ENCODE measurements at places on chromosomes 11 and 22.
A peak's percentile ranks its signal among the peaks of the same experiment; 100 is the strongest.

DNA sequence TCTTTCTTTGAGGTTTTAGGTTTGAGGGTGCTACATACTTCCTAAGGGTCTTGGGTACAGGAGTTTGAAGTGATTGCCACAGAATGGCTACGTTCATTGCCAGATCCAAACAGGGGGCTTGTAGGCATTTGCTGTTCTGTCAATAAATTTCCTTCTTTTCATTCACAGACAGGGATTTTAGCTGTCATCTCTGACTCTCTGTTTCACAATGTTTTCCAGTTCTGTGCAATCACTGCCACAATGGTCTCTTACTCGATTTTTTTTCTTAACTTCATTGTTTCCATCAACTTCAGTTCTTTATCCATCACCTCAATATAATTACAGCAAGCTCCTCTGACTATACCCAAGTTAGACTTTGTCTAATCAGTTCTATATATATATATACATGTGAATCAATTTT is 6.2 kb upstream of the HBD start:
- no peaks in the 10 kb centered on the region for H3K27me3 ChIP-seq
- H3K27ac ChIP-seq: no peak overlapping the region
- no peak for DNase-seq
- H3K36me3 ChIP-seq: no peaks in the 10 kb centered on the region
- H3K4me1 ChIP-seq: no peaks in the 10 kb centered on the region

DNA sequence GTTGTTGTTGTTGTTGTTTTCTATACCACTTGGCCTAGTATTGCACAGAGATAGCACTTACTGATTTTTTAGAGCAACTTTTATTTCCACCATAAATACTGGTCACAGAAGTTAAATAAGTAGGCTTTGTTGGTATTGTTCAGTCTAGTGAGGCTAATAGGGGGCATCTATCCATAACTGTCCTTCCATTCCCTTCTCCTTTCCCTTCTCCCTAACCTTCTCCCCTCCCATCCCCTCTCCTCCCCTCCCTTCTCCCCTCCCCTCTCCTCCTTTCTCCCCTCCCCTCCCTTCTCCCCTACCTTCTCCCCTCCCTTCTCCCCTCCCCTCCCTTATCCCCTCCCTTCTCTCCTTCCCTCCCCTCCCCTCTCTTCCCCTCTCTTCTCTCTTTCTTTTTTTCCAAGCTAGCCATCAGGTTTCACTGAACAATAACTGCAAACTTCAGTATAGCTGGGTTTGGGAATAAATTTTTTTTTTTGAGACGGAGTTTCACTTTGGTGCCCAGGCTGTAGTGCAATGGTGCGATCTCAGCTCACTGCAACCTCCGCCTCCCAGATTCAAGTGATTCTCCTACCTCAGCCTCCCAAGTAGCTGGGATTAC is 56.5 kb downstream of the STIM1 start:
- H3K36me3 ChIP-seq: no peaks in the 10 kb centered on the region
- H3K27me3 ChIP-seq: no peaks in the 10 kb centered on the region
- H3K4me3 ChIP-seq: no peak overlapping the region
- DNase-seq: no peak

DNA sequence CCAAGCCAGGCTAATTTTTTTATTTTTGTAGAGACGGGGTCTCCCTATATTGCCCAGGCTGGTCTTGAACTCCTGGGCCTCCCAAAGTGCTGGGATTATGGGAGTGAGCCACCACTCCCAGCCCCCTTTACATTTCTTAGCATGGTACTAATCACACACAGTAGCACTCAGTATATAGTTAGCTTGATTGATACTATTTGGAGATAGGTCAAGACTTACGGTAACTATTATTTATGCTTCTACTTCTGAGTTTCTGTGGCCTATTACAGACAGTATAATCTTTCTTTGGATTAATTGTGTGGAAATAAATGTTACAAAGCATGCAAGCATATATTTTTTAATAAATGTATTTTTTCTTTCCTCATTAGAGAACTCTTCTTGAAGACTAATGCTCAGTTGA is 192.2 kb downstream of the UVRAG start:
- H3K4me3 ChIP-seq: no peak overlapping the region
- no peak overlapping the region for H3K27ac ChIP-seq
- H3K27me3 ChIP-seq: no peaks in the 10 kb centered on the region
- no peak for DNase-seq
- H3K4me1 ChIP-seq: no peaks in the 10 kb centered on the region

DNA sequence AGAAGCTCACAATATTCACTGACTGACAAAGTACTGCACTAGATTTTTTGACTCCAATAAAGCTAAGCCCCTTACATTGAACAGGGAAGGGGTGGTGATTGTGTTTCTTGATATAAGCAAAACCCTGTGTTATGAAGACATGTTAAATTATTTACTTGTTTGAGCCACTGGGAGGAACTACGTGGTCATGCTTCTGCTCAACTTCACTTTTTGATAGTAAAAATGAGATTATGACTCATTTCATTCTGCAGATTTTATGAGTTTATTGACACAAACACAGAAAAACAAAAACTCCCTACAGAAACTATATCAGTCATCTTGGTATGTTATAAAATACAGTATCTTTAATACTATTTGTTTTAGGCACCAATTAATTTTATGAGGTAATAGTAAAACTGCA is 124.7 kb downstream of the CADM1 start:
- no peaks in the 10 kb centered on the region for H3K4me1 ChIP-seq
- DNase-seq: no peak
- no peak overlapping the region for H3K4me3 ChIP-seq
- no peaks in the 10 kb centered on the region for H3K27me3 ChIP-seq
- no peak overlapping the region for H3K27ac ChIP-seq

DNA sequence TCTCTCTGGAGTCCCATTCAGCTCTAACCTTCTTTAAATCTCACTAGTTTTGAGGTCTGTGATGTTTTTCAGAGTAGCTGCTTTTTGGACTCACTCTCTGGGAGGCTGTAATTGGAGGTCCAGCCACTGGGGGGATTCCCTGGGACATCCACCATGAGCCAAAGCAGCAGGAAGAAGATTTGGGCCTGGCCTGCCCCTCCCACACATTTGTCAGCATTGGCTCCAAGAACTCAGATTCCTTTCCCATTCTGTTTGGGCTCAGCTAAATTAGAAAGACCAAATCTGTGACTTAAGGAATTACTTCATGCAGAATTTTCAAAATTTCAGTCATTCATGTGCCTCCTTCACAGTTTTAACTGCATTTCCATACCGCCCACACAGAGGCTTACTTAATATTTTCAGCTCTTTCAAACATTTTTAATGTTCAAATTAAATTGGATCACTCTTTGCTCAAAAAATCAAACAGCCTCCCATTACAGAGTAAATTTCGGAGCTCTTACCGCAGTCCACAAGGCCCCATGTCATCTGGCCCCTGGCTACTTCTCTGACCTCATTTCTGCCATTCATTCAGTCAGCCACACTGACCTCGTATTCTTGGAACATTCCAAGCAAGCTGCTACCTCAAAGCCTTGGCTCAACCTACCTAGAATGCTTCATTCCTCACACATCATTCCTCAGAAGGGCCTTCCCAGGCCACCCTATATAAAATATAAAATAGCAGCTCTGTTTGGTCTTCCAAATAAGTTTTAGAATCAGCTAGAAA is 54.5 kb upstream of the RRAS2 start:
- peak; percentile 92 for DNase-seq
- H3K27ac ChIP-seq: no peak overlapping the region
- H3K27me3 ChIP-seq: no peaks in the 10 kb centered on the region
- no peaks in the 10 kb centered on the region for H3K36me3 ChIP-seq
- no peak overlapping the region for H3K4me3 ChIP-seq

DNA sequence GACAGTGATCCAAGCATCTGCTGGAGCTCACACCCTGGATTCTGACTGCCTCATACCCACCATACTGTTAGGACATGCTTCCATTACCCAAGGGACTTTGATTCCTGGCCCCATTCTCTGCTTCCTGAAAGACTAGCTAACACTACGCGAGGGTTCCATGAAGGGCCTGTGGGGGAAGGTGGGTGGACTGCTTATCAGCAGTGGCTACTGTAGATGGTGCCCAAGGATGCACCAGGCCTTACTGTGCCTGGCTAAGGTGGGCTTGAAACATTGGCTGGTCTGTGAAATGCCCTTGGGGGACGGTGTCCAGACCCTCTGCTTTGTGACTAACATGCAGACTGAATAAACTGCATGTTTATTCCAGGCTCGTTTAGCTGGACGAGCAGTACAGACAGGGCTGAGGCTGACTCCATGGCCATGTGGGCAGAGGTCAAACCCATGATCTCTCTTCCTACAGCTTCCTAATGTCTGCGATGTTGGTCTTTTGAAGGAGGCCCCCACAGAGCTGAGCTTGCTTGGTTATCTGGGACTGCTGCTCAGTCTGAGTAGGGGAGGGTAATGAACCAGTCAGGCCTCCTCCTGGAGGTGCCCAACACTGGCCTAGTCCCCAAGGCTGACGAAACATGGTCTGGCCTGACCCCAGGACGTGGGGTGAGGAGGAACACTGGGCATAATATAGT is 48.3 kb upstream of the PHOX2A start:
- DNase-seq: peak; percentile 34
- no peaks in the 10 kb centered on the region for H3K36me3 ChIP-seq
- no peak overlapping the region for H3K27ac ChIP-seq
- no peak overlapping the region for H3K4me3 ChIP-seq
- no peaks in the 10 kb centered on the region for H3K27me3 ChIP-seq

DNA sequence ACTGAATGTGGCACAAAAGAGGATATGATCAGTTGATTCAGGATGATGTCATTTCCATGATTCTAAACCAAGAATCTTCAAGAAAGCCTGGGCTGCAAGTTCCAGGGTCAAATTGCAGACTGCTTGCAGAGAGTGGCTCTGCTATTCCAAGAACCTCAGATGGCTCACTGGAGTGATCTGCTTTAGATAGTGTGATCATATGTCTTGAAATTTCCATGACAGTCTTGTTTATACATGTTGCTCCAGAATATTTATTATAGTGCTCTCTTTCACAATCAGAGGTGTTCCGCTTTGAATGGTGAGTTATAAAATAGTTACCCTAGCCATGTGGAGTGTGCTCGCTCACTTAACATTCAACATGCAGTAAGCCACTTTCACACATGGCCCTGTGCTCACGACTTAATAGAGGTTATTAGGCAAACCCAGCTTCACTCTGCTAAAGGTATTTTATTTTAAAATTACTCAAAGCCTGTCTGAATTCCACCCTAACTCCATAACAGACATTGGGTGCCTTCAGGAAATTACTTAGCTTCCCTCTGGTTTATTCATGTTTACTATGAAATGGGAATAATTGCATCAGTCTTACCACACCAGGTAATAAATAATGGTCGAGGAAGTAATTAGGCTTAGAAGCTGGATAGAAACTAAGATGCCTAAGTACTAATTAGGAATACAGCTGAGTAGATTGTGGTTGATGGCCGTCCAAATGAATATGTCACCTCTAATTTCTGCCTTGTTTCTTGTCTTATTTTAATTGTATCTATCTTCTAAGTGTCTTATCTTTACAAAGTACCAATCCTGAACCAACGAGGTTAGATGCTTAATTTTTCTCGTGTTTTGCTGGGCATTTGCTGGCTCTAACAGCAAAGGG is 187.9 kb downstream of the ETS1 start:
- DNase-seq: no peak
- H3K4me1 ChIP-seq: no peaks in the 10 kb centered on the region
- no peaks in the 10 kb centered on the region for H3K27me3 ChIP-seq

DNA sequence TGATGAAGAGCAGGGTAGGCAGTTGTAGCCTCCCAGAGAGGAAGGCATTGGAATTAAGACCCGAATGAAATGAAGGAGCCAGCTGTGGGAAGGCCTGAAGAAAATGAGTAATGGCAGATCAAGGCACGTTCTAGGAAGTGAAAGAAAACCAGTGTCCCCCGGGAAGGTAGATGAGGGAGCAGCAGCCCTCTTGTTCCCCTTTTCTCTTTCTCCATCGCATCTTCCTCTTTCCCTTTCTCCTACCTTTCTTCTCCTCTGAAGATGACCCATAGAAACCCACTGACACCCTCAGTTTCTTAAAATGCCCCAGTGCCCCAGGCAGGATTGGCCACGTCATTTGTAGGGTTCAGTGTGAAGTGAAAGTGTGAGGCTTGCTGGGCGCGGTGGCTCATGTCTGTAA is 172.6 kb upstream of the SEZ6L start:
- H3K36me3 ChIP-seq: no peaks in the 10 kb centered on the region
- H3K4me3 ChIP-seq: no peak overlapping the region

DNA sequence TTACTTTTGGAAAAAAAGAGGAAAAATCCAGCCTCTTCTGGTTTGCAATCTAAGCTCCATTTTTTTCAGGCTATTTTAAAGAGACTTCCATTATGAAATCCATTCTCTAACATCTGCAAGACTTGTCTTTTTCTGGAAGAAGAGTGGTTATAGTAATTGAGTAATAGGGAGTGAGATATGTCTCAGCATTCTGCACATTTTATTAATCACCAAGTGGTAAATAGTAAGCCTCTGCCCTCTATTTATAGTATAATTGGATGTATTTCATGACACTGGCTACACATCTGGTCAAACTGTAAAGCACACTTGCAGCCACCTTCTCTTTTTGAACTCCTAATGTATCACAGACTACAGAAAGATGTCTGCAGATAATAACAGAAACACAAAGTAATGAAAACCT is 391.1 kb downstream of the ETS1 start:
- H3K4me1 ChIP-seq: no peaks in the 10 kb centered on the region
- DNase-seq: no peak
- H3K36me3 ChIP-seq: no peaks in the 10 kb centered on the region

DNA sequence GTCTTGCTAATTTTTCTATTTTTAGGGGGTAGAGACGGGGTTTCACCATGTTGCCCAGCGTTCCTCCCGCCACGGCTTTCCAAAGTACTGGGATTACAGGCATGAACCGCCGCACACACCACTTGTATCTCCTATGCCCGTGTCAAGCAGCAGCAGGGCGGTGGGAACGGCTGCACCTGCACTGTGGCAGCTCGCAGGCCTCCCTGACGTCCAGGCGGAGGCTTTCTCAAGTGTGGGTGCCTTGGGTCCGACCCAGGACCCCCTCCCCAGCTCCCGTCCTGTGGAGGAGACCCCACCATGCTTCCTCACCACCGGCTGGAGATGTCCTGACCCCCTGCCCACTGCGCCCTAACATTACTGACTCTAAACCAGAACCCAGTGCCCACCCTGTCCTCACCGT is 25.7 kb downstream of the TSPAN4 start:
- no peak overlapping the region for H3K27ac ChIP-seq
- H3K4me1 ChIP-seq: no peaks in the 10 kb centered on the region
- no peak for DNase-seq

DNA sequence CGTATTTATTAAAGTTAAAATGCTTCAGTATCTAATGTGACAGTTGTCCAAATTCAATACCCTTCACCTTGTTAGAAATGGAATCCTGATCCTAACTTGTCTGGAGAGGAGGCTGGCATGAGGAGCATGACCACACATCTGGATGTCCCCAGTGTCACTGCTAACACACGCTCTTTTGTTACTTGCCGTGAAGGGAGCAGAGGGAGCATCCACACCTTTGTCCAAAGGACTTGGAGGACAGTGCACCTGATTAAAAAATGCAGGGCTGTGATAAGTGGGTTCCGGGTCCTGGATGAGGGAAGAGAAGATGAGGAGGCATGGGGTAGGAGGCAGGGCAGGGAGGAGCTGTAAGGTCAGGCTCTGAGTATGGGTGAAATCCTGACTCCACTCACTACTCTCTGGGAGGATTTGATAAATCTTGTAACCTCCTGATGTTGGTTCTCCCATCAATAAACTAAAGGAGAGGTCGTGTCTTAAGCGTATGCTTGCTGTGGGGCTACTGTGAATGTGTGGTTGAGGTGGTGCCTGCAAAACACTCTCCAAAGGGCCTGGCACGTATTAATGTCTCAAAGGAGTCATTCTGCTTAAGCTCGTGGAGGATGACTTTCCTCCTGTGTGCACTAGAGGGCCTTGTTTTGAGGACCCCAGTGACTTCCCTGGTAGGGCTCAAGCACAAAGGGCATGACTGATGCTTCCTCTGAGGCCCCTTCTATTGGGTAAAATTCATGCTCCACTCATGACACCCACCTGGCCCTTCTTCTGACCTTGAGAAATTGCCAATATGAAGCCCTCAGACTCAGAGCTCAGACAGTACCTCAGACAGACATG is 16.8 kb upstream of the IGLL5 start:
- H3K36me3 ChIP-seq: no peaks in the 10 kb centered on the region
- no peak overlapping the region for H3K27ac ChIP-seq
- H3K4me3 ChIP-seq: no peak overlapping the region
